ENCODE measurements at places on chromosomes 16 and 17.
A peak's percentile ranks its signal among the peaks of the same experiment; 100 is the strongest.

GRCh38 chr16:72018470-72018869 lies 9.9 kb downstream of the DHODH start:
- DNase-seq = no peak

- no peak for DNase-seq
These were observed 96.4 kb upstream of the SHISA6 start for GRCh38 chr17:11144358-11145233.

- DNase-seq = no peak
These were observed 521 bp downstream of the GGA2 start for GRCh38 chr16:23509782-23510163.

- DNase-seq = no peak
These were observed 4.9 kb downstream of the STX1B start for GRCh38 chr16:31005350-31006085.

GRCh38 chr16:12678983-12679382 lies 124.7 kb downstream of the CPPED1 start:
- no peak for DNase-seq

- no peak for DNase-seq
These were observed 338.7 kb downstream of the C16orf95 start for GRCh38 chr16:86978445-86979030.

- DNase-seq = no peak
These were observed 35.7 kb downstream of the PLD6 start for GRCh38 chr17:17170346-17170985.

- DNase-seq = no peak
These were observed 1.3 kb downstream of the BAIAP3 start for GRCh38 chr16:1334739-1335138.

- peak; percentile 63 for DNase-seq
These were observed 165.1 kb upstream of the CDC42EP4 start for GRCh38 chr17:73476890-73477350.
